ENCODE measurements at places on chromosomes 5 and 9.

DNA sequence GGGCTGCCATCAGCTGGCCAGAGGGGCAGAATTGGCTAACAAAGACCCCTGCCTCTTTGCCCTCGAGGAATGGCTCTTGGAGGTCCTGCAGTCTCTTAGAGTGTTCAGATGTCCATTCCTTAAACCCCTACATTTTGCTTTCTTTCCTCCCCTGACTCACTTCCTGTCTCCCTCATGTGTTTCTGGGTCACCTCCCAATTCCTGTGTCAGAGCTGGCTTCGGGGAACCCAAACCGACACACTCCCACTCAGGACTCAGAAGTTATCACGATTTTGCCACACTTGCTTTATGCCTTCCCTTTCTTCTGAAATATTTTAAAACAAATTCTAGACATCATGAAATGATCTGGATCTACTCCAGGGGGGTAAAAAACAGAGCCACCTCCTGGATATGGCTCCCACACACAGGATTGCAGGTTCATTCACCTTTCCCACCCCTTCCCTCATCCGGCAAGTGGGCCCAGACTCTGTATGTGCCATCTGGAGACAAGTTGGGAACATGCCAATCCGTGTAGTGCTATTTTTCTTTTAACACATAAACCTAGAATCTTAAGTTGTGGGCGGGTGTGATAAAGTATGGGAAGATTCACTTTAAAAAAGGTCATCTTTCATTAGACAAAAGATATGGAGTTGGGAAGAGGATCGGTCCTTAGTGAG is 145.7 kb downstream of the NXNL2 start:
- peak; percentile 28 for DNase-seq

- DNase-seq, result no peak
These were observed 16.4 kb upstream of the FST start for GRCh38 chr5:53463909-53464621.

DNA sequence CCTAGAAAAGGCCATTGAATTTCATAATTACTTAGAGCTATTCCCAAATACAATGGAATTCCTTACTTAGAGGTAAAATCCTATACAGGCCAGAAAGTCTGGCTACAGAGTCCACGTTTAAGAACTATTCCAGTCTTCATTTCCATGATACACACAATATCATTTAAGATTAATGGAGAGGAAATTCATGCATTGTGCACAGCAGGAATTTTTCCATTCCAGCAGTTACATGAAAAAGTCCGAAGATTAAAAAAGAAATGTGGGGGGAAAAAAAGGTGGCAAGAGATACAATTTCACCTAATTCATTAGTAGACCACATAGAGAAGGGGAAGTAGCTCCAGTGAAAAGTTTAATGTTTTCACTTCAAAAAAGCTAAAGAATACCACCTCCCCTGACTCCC is 63.1 kb downstream of the CHD1 start:
- DNase-seq, result no peak

DNA sequence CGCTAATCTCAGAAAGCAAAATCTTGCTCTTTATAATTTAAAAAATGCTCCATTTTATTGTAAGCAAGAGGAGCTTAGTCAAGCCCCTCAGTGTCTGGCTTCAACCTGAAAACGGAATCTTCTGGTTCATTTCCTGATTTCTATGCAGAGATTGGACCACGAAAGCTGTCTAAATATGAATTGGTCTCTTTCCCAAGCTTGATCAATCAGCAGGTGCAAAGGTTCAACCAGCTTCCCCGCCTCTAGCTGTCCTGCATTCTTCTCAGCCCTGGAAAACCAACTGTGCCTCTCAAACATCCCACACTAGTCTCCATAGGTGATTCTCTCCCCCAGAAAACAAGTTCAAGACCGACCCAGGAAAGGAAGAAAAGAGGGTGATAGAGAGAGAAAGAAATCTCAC is 34.5 kb downstream of the FNBP1 start:
- no peak for DNase-seq
